ENCODE measurements at places on chromosomes 3 and 15. TPM values are rescaled to one million over a fixed set of nuclear protein-coding genes. Genes with fewer than 3 reads are reported as not detected.

DNA sequence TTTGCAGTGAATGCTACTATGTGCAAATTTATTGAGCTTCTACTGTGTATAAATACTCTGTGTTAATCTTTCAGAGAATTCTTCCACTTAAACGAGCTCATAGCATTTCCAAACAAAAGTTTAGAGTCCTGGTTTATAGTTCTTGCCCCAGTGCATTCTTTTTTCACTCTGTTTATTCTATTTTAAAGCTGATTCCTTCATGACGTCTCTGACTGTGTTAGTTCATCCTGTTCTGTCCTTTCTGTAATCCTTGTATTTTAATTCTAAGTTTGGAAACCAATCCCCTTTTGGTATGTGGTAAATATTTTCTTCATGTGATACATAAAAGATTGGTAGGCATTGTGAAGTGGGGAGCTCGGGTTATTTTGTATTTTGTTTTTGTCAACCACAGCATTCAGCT is 18.7 kb downstream of the P2RY14 start:
- DNase-seq, result no peak

GOLGA8J gene
- total RNA-seq, result 0.07 TPM

- DNase-seq, result no peak
Measured at GRCh38 chr15:25718597-25718996, 144.5 kb downstream of the ATP10A start.

DNA sequence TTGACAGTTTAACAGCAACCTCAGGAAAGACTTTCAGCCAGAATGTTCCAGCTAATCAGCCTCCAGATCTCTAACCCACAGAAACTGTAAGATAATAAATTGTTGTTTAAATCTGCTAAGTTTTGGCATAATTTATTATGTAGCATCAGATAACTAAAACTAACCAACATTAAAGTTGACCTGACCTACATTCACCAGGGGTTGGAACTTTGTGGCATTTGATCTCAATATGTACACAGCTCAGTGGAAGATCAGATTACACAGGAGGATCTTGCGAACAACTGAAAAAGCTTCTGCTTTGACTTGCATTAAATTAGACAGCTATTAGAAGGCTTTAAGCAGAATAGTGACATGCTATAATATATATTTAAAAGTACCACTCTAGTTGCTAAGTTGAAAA is 91.4 kb upstream of the POU1F1 start:
- DNase-seq, result no peak

RASGRF1 gene
- total RNA-seq, result not detected

BSN gene
- 0.23 TPM for total RNA-seq

DNA sequence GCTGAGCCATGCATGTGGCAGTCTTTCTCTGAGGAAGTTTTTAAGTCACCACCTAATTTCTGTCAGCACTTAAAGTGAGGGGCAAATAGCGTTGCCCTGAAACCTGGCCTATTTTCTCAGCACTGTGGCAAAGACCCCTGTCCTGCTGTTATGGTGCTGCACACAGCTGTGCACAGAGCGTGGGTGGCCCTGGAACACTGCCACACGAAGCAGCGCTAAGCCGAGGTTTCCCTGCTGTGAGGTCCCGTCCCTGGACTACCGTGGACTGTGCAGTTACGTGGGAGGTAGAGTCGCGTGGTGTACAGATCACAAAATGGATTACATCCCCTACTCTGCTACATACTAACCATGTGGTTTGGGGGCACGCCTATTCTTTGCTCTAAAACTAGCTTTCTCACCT is 101.6 kb upstream of the NR2E3 start:
- no peak for DNase-seq

NDN gene
- total RNA-seq, result 43.3 TPM

DNA sequence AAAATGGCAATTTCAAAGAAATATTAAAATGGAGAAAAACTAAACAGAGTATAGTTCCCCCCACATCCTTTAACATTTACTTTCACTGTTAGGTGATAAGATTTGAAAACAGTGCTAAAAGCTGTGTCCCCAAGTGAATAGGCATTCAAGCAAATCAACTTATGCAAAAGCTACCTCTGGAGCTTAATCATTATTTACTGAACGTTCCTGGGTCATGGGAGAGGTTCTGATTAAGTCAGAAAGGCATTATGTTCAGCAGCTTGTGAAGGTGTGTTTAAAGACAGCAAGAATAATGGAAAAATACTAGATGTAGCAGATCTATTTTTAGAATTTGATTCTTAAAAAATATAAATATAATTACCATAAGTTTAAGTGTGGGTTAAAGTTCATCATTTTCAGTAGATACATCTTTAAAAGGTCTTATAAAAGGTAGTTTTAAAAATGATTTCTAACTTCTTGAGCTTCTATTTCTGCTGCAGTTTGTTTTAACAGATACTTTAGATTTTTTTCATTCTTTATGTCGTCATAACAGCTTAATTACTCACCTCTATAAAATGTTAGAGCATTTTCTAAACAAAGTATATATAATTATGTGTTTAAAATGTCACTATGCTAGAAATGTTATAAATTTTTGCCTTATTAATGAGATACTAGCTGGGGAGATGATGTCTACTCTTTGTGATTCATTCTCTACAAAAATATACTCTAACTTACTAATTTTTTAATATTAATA is 127.9 kb downstream of the MITF start:
- no peak for DNase-seq

DNA sequence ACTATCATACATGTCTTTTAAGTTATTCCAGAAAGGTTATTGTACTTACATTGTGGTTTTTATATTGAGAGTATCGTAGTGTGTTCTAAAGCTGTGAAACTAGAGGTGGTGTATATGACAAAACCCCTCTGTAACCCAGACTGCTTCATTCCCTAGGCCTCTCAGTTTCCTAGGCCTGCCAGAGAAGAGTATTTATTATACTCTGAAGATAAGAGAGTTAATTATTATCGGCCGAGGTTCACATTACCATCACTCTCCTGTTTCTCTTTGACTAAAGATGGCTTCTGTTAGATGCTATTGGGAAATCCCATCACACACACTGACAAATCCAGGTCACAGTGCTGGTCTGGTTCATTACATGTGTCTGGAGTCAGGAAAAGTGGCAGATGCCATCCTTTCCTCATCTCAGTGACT is 20.5 kb downstream of the EXOSC7 start:
- no peak for DNase-seq

PRKCD gene
- 3.2 TPM for total RNA-seq

GRCh38 chr3:185070491-185071286 is 82.2 kb downstream of the C3orf70 start:
- DNase-seq, result peak; percentile 17

- DNase-seq, result no peak
Measured at GRCh38 chr3:152128356-152128755, 140.4 kb upstream of the MBNL1 start.

- no peak for DNase-seq
Measured at GRCh38 chr3:167723872-167724271, 10.8 kb downstream of the PDCD10 start.

DNA sequence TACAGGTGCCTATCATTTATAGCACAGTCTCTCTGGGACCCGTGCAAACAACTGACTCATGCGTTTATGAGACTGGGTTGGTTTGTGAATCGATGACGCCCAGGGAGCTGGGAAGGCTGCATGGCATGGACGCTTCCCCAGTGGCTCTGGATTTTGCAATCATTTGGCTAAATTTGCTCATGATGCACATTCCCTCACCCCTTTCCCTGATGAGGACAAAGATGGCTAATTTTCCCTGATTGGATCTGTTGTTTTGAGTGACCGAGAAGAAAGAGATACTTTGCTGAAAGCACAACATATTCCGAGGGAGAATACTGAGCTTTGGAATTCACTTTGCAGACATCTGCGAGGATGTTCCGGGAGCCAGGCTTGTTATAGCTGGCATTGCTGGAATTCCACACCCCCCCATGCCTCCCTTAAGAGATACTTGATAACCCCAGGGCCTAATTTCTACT is 51.1 kb downstream of the CGNL1 start:
- peak; percentile 36 for DNase-seq

VIPR1 gene
- total RNA-seq, result not detected

- no peak for DNase-seq
Measured at GRCh38 chr3:170162630-170163029, 18.9 kb downstream of the PHC3 start.

PLSCR5 gene
- not detected for total RNA-seq
